ENCODE measurements at places on chromosomes 1 and 21. TPM values are rescaled to one million over a fixed set of nuclear protein-coding genes. Genes with fewer than 3 reads are reported as not detected.

ALX3 gene
- not detected for total RNA-seq

HSD3B1 gene
- not detected for total RNA-seq

HSD3B2 gene
- not detected for total RNA-seq

OR2T2 gene
- total RNA-seq = not detected

CHODL gene
- total RNA-seq = 0.26 TPM

COL16A1 gene
- total RNA-seq = 28.9 TPM

SLFNL1 gene
- 2.8 TPM for total RNA-seq

- DNase-seq = no peak
Measured at GRCh38 chr1:192002063-192002462, 156.2 kb upstream of the RGS18 start.

DNA sequence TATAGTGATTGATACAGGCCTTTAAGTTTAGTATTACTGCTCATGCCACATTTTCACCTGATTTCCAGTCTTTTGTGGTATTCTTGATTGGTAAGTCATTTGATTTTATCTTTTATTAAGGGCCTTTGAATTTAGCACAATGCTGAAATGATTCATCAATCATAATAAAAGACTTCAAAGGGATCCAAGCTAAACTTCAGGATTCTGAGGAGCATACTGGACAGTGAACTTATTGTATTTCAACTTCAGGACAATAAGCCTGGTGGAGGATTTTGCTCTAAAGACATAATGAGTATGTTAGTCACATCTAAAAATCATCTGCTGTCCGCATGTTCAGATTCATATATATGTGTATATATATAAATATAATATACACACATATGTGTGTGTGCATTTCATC is 233.3 kb downstream of the SETD4 start:
- DNase-seq = no peak

- no peak for DNase-seq
Measured at GRCh38 chr21:35853321-35854239, 206.7 kb downstream of the SETD4 start.

GRCh38 chr1:24931468-24932231 is 1.6 kb upstream of the RUNX3 start:
- DNase-seq = no peak

DNA sequence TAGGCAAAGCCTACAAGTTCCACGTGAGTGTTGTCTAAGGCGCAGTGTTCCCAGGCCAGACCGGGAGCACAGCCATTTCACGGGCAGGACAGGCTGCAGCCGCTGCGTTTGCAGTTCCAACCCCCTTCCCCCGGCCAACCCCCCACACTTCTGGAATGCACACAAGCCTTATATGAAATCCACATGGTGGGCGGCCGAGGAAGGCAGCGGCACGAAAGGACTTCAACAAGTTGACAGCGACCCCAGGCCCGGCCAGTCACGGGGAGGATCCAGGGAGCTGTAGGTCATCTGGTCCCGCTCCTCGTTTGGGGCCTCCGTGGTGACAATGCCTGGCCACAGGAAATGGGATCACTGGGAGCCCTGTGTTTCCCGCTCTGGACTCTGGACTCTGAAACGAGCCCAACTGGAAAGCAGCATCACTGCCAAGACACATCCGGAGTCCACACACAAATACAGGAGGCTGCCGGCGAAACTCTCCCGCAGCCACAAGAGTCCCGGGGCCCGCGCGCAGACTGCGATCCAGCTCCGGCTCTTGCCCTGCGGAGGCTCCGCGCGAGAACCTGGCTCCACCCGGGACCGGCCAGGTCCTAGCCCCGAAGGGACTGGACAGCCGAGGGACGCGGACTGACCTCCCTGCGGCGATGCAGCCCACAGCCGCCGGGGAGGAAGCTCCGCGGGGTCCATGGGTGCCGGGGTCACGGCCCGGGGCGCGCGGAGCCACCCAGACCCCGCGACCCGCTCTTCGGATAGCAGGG is 794 bp downstream of the NID1 start:
- peak; percentile 72 for DNase-seq

- DNase-seq = no peak
Measured at GRCh38 chr21:40143822-40144525, 276.7 kb downstream of the PCP4 start.

GRCh38 chr21:26409735-26410134 is 163.4 kb downstream of the CYYR1 start:
- no peak for DNase-seq

DNA sequence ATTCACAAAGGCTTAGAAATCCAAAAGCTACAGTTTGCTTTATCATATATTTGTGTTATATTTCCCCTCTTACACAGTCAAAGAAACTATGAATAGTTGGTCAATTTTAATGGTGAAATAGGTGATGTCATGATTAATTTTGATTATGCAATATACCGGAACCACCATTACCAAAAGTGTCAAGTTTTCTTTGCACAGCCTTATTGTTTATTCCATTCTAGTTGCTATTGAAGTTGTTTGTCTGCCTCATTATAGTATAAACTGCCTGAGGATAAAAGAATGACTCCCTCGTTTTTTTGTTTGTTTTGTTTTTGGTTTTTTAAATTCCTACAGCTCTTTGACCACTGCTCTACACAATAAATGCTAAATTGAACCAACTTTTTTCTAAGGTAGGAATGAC is 690.6 kb upstream of the ZP4 start:
- DNase-seq = no peak

GRCh38 chr1:154524881-154525280 is 22.7 kb upstream of the SHE start:
- no peak for DNase-seq

GRCh38 chr1:24383381-24383940 is 30.1 kb downstream of the STPG1 start:
- no peak for DNase-seq

- DNase-seq = no peak
Measured at GRCh38 chr1:155019377-155020245, 14.0 kb downstream of the DCST2 start.

GRCh38 chr1:63200676-63201075 is 121.7 kb upstream of the FOXD3 start:
- DNase-seq = no peak
